ENCODE measurements at places on chromosomes 12 and 14.

DNA sequence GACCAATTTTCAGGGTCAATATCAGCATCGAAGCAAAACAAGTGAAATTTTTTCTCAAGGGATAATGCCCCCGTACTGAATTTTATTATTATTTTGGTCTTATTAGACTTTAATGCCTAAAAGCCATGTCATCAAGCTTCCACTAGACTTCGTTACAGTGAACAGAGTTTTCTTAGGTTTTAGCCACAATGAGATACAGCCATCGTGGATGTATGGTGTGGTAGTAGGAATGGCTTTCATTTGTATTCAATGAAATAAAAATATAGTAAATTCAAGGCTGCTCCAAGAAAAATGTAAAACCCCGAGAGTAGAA lies 11.7 kb downstream of the TAOK3 start:
- DNase-seq = no peak

- DNase-seq = no peak
Measured at GRCh38 chr12:6996040-6996441, 22.2 kb downstream of the LPCAT3 start.

DNA sequence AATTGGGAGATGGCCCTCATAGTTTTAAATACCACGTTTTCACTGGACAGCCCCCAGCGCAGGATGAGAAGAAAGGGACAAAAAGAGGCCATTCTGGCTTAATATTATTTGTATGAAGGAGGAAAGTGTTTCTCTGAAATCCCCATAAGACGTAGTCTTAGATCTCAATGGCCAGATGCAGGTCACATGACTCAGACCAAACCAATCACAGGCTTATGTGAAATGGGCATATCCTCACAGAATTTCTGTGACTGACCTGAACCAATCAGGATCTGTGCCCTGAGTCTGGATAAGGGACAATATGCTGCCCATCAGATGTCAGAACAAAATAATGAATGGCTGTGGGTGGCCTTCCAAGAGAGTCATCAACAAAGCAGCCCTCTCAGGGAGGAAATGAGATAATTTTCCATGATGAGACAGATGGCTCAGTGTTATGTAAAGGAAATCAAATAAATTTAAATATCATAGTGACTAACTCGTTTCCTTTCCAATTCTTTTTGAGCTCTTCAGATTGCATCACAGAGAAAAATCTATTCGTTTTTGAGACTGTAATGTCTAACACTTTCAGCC lies 1009.5 kb upstream of the TMEM132C start:
- no peak for DNase-seq

- DNase-seq = no peak
Measured at GRCh38 chr14:96648506-96649326, 146.5 kb downstream of the PAPOLA start.

- no peak for DNase-seq
Measured at GRCh38 chr14:34211732-34212131, 250.3 kb downstream of the SPTSSA start.

GRCh38 chr14:99472937-99473336 lies 7.7 kb downstream of the SETD3 start:
- DNase-seq = no peak

DNA sequence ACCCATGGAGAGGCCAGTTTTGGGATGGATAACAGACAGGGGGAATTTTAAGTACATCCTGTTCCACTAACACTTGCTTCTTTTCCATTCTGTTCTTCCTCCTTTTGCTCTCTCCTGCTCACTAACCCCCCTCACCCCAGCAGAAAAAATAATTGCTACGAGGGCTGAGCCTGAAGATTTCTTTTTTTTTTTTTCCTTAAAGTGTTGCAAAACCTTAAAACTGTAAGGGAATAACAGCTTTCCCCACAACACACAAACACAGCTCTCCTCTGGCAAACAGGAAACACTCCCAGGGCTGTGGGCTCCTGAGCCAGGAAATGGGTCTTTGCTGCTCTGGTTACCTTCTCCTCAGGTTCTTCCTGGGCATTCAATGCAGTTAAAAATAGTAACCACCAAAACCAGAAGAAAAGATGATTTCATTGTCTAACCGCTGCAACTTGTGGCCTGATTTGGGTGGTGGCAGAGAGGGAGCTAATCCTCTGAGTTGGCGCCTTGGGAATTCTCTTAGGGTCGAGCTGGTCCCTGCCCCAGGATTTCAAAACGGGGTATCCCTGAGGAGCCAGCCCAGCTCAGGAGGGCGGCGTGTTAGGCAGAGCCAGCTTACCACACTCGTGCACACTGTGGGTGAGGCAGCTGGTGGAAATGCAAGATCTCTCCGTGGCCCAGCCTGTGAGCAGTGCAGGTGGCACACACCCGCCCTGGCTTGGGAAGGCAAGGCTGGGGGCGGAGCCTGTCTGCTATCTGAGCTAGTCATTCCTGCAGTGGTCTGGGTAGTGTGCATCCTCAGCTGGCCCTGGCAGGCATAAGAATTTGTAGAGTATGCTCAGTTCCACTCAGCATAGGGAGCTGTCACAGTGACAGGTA lies 17.1 kb upstream of the EMP1 start:
- DNase-seq = peak; percentile 81

Measured in CD4-positive, alpha-beta T cell treated with Interleukin-17A for 4 hours (primary cell).